Stimulated activated naive CD8-positive, alpha-beta T cell treated with anti-CD3 and anti-CD28 coated beads, Interleukin-15, amount 100 ng/mL, for 72 hours (primary cell): ENCODE measurements at places on chromosomes 2 and 18.

DNA sequence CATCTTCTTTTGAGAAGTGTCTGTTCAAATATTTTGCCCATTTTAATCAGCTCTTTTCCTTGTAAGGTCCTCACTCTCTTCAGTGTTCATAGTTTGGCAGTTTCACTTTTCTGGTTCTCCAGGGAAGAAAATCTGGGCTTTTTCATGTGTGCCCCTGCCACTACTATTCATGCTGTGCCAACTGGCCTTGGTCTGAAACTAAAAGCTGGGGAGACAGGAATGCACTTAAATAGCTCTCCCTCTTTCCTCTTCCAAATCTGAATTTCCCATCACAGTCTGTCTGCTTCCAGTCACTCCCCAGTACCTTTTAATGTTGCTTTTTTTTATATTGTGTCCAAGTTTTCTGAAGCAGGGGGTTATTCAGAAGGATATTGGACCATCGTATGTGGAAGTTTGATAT lies 574.3 kb upstream of the POU3F3 start:
- DNase-seq = no peak

DNA sequence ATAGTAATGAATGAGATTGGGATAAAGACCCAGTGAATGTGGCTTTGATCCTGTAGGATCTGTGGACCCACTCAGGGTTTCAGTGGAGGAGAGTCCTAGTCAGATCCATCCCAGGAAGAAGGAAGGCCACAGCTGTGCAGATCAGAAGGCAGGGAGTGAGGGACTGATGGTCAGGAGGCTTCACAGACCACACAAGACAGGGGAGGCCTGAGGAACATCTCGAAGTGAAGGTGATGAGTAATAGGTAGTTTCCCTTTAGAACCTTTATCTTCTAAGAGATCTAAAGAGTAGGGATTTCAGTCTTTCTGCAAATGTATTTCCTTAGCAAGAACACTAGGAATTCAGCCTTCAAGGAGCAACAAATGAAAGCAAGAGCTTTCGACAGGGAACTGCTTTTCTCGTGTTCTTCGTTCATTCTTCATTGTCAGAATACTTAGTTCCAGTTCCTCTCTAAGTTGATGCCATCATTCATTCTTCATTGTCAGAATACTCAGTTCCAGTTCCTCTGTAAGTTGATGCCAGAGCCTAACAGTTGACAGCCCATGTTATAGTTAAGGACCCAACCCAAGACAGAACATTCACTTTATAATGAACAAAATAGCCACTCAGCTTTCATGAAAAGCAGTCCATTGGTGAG lies 150.2 kb upstream of the EPAS1 start:
- no peak for DNase-seq

- DNase-seq = no peak
These were observed 2.3 kb upstream of the SPRED2 start for GRCh38 chr2:65434592-65435241.

- DNase-seq = no peak
These were observed 227.5 kb downstream of the C1D start for GRCh38 chr2:67835266-67835665.

DNA sequence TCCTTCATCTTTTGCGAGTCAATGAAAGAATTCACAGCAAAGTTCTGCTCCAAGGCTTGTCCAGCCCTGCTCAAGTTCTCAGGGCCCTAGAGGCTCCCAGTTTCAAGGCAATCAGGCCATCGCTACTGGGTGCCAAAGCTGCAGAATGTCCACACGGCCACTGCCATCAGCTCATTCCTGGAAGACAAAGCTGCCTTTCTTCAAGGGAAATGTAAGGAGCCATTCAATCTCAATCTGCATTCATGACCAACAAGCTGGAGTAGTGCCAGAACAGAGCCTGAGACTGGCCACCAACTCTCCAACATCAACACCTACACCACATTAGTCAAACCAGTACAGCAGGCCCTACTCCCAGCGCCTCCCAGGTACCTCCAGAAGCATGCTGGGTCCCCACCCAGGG lies 202.2 kb downstream of the TCF4 start:
- DNase-seq = no peak

DNA sequence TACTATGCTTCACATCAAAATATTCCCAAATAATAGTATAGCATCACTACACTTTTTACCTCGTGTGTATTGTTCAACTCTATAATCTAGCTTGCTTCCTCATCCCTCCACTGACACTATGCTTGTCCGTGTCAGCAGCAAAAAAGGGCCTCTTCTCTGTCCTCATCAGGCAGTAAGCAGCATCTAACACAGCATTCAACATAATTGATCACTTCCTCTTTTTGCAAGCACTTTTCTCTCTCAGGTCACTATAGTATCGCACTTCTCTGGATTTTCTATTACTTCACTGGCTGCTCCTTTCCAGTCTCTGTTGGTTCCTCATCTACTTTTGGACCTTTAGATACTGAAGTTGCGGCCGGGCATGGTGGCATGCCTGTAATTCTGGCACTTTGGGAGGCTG lies 64.9 kb upstream of the ZSWIM2 start:
- DNase-seq = no peak

- no peak for DNase-seq
These were observed 37.2 kb downstream of the ZBTB7C start for GRCh38 chr18:48371854-48372602.

DNA sequence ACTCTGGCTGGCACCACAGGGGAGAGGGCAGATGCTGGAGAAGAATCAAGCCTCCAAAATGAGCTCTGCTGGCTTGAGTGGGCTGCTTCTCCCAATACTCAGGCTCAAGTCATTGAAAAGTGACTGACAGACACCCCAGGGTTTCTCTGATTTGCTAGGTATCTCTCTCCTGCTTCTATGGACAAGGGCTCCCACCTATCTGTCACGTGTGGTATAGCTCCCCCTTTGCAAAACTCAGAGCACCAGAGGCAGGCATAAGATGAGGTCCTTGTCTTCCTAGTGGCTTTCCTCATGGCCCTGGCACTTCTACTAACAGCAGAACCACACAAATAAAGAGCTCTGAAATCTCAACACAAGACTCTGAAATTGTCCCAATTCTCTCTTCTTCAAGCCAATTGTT lies 105.2 kb downstream of the GALNT14 start:
- no peak for DNase-seq

GRCh38 chr2:23005469-23005868 lies 379.5 kb upstream of the KLHL29 start:
- DNase-seq = no peak

GRCh38 chr2:60354713-60355112 lies 198.7 kb downstream of the BCL11A start:
- DNase-seq = no peak
